ENCODE measurements at places on chromosomes 7 and 10.

GRCh38 chr10:34081347-34081743 is 733.8 kb downstream of the PARD3 start:
- DNase-seq, result no peak

- DNase-seq, result no peak
These were observed 176.5 kb upstream of the ADO start for GRCh38 chr10:62627983-62628382.

DNA sequence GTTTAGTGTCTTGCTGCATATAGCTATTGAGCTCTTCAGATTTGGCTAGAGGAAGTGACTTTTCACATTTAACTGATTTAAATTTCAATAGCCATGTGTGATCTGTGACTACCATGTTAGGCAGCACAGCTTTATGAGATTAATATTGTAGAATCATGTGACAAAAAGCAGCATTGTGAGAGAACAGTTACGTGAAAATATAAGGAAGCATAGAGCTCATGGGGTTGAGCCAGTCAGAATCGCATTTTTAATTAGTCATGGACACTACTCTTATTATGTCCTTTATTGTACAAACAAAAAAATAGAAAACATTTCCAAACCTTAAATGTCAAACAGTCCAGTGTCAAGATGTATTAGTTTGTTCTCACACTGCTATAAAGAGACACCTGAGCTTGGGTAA is 48.0 kb downstream of the MTURN start:
- DNase-seq, result no peak

GRCh38 chr10:19683356-19683755 is 132.9 kb upstream of the PLXDC2 start:
- no peak for DNase-seq

DNA sequence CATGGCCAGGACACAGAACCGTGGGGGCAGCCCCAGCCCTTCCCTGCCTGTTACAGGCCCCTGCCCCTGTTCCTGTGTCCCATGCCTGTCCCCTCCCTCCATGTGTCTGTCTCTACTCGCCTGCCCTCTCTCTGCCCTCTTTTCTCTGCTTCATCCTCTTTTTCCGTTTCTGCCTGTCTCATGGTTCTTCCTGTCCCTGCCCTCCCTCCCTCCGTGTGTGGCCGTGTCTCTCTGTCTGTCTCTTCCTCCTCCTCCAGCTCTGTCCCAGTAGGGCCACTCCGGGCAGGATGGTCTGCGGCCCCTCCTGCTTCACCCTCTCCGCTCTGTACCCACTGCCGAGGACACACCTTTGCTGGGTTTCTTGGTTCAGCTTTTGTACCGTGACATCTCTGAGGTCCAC is 137.4 kb downstream of the FAM53B start:
- no peak for DNase-seq

DNA sequence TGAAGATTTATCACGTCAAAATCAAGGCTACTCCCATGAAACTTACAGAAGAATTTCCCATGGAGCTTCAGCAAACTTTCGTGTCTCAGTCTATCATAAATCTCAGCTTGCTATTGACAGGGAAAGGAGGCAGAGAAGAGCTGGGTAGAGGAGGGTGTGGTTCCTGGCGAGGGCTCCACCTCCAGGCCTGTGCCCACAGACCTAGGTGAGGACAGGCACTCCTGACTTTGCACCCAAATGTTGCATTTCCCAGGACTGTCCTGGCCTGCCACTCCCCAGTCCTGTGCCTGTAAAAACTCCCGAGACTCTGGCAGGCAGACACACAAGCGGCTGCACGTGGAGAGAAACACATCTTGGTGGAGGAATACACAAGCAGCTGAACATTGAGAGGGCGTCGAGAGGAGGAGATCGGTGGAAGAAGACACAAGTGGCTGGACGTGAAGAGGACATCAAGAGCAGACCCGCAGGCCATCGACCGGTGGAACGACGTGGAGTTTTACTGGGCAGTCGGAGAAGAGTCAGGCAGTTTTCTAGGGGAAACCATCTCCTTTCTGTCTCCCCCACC is 145.1 kb downstream of the CTNNA3 start:
- DNase-seq, result no peak

DNA sequence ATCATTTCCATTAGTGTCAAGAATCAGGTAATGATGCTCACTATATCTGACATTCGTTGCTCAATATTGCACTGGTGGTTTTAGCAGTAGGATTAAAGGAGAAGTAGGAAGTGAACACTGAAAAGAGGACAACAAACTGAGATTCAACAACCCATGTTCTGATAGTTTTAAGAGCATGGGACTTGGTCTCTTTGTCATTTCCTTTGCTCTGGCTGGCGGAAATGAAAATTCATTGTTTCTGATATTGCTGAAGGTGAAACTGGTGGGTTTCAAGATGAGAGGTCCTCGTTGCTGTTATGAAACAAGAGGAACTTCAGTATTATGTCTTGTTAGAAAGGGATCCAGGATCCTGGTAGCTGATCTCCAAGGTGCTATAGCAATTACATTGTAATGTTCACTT is 129.0 kb downstream of the DNAH11 start:
- no peak for DNase-seq

- DNase-seq, result no peak
These were observed 349.7 kb upstream of the NRP1 start for GRCh38 chr10:33684211-33684611.

- DNase-seq, result no peak
These were observed 37.0 kb upstream of the JAKMIP3 start for GRCh38 chr10:132028706-132029105.

GRCh38 chr7:4842319-4843064 is 19.3 kb downstream of the PAPOLB start:
- no peak for DNase-seq

DNA sequence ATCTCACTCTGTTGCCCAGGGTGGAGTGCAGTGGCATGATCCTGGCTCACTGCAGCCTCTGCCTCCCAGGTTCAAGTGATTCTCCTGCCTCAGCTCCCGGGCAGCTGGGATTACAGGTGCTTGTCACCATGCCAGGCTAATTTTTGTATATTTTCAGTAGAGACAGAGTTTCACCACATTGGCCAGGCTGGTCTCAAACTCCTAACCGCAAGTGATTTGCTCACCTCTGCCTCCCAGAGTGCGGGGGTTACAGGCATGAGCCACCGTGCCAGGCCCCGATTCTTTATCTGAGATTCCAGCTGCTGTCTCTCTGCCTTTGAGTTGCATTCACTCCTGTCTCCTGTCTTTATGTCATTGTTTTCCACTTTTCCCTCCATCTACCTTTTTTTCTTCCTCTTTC is 168.7 kb downstream of the TMEM178B start:
- DNase-seq, result no peak

- no peak for DNase-seq
These were observed 4.8 kb upstream of the CALHM1 start for GRCh38 chr10:103463499-103463898.

DNA sequence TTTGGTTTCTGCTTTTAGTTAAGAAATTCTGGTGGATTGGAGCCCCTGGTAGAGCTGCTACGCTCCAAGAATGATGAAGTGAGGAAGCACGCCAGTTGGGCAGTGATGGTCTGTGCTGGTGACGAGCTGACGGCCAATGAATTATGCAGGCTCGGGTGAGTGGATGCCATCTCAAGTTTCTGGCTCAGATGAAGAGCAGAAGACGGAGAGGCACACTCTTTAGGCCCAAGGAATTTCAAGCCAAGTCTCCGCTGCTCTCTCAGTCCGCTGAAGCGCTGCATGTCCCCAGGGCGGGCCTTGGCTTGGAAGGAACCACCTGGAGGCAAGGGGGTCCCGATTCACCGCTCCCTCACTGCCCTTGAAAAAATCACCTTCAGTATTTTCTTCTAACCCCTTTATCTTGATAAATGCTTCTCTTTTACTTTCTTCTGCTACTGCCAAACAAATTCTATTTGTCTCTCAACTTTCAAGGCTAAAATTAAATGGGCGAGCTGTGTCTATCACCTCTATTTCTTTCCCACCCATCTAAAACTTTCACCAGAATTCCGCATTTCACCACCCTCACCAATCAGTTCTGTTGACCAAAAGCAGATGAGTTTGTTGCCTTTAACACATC is 74.2 kb downstream of the ARMC3 start:
- no peak for DNase-seq

GRCh38 chr10:29243750-29244149 is 45.1 kb upstream of the LYZL1 start:
- no peak for DNase-seq

DNA sequence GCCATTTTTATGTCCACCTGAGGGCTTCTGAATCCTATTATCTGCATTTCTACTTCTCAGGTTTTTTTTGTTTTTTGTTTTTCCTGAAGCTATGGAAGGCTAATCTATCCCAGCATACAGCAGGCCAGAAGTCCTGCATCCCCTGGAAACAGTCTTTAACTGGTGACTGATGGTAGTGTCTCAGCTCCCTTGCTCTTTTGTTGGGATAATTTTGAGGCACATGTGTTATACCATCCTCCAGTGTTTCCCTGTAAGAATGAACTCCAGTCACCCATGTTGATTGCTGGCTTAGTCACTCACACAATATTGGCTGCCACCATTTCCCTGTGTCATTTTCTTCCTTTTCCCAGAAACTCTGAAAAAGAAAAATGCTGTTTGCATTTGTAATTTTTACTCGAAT is 1094.0 kb upstream of the LRRN3 start:
- DNase-seq, result no peak

All from stimulated activated CD4-positive, alpha-beta T cell treated with anti-CD3 and anti-CD28 coated beads, Interleukin-1b, Interleukin-23, amount 100 ng/mL, for 48 hours (primary cell).